ENCODE measurements at places on chromosomes 5 and 9.

DNA sequence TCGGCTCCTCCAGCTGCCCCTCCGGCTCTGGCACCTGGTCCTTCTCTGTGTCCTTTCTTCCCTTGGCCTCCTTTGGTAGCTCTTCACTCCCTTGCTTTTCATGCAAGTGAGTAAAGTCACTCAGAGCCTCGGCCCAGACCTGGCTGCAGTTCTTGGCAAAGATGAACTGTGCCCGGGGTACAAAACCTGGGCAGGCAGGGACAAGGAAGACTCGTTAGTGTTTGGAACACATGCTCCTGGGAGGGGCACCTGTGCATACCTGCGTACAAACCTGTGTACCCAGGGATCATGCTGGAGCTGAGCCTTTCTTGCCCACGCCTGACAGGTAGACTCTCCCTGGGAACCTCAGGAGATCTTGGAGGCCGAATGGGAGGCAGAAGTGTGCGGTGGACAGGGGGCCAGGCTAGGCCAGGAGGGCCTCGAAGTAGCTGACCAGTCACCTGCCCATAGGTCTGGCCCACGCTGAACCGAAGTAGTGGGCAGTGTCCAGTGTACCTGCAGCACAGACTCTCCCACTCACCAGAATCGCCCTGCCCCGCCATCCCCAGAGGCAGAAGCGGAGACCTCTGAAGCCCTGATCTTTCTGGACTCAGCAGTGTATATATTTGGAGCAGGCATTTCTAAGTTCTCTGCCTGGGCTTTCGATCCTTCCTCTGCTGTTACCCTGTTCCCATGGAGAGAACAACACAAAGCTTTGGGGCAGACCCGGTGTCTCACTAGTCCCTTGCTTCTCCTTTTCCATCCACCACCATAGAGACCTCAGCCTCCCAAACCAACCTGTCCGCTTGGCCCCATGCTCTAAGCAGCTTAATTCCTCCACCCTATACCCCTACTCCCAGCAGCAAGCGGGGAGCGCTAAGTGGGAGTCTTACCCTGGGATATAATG lies 41.9 kb upstream of the TESK1 start:
- DNase-seq: no peak

DNA sequence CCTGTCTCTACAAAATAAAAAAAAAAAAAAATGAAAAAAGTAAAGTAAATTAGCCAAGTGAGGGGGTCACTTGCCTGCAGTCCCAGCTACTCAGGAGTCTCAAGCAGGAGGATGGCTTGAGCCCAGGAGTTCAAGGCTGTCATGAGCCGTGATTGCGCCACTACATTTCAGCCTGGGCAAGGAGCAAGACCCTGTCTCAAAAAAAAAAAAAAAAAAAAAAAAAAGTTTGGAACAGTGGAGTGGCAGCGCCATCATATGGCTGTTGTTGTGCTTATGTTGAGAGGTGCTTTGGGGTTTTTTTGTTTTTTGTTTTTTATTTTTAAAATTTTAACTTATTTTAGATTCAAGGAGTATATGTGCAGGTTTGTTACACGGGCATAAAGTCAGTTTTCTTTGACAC lies 3.6 kb downstream of the BRIX1 start:
- DNase-seq: no peak

DNA sequence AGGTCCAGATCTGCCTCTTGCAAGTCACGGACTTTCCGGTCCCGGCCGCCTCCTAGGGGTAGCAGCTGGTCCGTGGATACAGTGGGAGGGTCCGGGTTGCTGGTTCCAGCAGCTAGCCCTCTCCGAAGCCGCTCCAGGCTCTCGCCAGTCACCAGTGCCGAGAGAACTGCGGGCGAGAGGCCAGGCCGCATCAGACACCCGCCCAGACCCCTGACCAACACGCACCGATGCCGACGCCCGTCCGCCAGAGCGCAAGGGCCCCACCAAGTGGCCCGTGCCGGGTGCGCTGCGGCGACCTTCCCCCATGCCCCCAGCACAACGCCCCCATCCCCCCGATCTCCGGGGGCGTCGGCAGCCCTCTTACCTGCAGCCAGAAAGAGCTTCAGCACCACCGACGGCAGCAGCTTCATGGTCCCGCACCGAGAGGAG lies 470 bp downstream of the HBEGF start:
- DNase-seq: no peak

DNA sequence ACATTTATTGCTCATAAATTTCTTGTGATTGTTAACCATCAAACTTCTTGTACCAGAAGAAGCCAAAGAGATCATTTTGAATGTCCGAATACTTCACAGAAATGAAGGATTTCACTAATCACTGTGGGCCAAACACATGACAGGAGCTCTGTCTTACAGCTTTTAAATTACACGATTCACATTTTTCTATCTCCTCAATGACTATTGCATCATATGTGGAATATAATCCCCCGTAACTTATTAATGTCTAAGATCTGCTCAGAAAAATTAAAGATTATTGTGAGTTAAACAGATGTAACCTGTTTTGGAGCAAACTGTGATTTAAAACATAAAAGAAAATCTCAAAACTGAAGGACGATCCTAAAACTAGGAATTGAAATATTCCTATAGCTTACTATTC lies 645.2 kb upstream of the COX7C start:
- no peak for DNase-seq

DNA sequence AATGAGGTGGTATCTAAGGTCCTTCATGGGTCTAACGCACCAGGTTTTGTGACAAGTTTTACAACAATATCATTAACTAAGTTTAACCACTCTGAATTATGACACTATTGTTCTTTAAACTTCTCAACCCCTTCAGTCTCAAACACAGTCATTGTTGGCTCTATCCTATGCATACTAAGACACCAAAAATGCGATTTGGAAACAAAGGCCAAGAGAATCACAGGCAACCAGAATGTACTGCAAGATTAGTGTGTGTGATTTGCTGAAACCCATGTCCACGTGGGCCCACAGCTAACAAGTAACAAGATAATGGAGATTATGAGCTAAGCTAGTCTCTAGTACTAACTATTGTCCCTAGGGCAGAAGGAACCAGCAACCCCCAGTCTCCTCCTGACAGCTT lies 142.2 kb upstream of the RANBP3L start:
- DNase-seq: no peak

DNA sequence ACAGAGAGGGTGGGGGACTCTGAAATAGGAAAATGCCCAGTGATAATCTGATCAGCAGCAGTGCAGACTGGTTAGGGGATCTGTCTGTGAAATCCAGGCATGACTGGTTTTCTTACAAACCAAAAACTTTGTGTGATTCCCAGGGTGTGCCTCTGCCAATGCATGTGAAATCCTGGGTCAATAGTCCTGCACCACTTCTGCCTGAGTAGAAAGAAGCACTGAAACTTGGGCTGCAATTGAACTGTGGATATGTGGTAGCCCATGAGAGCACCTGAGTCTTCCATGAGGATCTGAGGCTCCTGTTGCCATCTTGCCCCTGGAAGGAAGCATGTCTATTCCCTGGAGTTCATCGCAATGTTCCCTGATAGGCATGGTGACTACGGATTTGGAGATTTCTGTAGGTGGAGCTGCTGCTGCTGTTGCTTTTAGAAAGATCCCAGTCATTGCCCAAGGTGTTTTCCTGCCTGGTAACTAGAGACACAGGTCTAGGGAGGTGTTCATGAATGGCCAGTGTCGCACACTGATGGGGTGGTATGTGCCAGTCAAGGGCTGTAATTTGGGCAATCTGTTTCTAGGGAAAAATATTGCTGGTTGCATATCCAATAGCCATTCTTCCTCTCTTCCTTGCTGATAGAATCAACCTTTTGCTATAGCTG lies 146.7 kb downstream of the CARTPT start:
- DNase-seq: no peak

DNA sequence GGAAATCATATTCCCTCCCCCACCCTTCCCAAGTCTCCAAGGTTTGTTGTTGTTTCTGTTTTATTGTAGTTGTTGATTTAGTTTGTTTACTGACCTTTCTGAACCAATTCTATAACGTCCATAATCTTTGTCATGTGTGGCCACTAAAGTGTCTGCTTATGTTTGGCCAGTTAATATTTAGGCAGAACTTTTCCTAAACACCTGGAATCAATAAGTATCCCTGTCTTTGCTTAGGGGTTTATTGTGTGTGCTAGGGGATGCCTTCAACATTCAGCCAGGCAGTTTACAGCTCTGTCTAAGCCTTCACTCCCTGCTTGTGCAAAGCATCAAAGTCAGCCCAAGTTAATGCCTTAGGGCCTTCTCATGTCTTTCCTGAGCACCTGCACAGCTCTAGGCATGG lies 16.9 kb upstream of the LECT2 start:
- DNase-seq: no peak

- no peak for DNase-seq
Measured at GRCh38 chr5:168047043-168047668, 244.3 kb upstream of the WWC1 start.

DNA sequence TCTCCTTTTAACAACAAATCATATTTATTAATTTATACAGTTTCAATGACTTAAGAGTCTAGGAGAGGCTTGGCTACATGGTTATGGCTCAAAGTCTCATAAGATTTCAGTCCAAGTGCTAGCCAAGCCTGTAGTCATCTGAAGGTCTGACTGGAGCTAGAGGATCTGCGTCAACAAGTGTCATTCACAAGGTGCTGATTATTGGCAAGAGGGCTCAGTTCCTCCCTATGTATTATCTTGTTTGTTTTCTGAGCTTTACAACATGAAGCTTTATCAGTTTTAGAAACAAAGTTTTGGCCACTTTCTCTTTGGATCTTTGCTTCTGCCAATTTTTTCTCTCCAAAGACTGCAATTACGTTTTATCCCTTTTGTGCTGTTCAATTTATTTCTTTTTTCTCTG lies 94.7 kb downstream of the RICTOR start:
- DNase-seq: no peak

GRCh38 chr5:91318724-91319123 lies 64.4 kb downstream of the ARRDC3 start:
- no peak for DNase-seq

GRCh38 chr9:76223749-76224340 lies 170.4 kb downstream of the RFK start:
- DNase-seq: no peak

GRCh38 chr5:150059623-150060022 lies 26.7 kb downstream of the CSF1R start:
- no peak for DNase-seq

Data from activated CD8-positive, alpha-beta memory T cell treated with anti-CD3 and anti-CD28 coated beads for 48 hours (primary cell).